ENCODE measurements at places on chromosomes 7 and 10. TPM values are rescaled to one million over a fixed set of nuclear protein-coding genes. Genes with fewer than 3 reads are reported as not detected.

WNT16 gene
- polyA plus RNA-seq = not detected

SLC13A1 gene
- polyA plus RNA-seq = 0.23 TPM

LRRC61 gene
- 10.8 TPM for polyA plus RNA-seq

ZNF425 gene
- 0.69 TPM for polyA plus RNA-seq

METTL2B gene
- 9.6 TPM for polyA plus RNA-seq

UTF1 gene
- not detected for polyA plus RNA-seq

KCND2 gene
- under 0.01 TPM for polyA plus RNA-seq

AQP1 gene
- 3.7 TPM for polyA plus RNA-seq

BLNK gene
- polyA plus RNA-seq = 9.6 TPM

STN1 gene
- polyA plus RNA-seq = 22.8 TPM

OR2A7 gene
- polyA plus RNA-seq = 3.5 TPM

REPIN1 gene
- polyA plus RNA-seq = 131 TPM

WDR91 gene
- polyA plus RNA-seq = 8.0 TPM

ZNF777 gene
- 4.2 TPM for polyA plus RNA-seq

ADAM8 gene
- polyA plus RNA-seq = 1.2 TPM

SUN3 gene
- not detected for polyA plus RNA-seq

ZNF716 gene
- not detected for polyA plus RNA-seq

PCDH15 gene
- 0.15 TPM for polyA plus RNA-seq

CCDC3 gene
- 0.46 TPM for polyA plus RNA-seq

FOXI2 gene
- polyA plus RNA-seq = not detected

AKR1D1 gene
- not detected for polyA plus RNA-seq

DNAJC9 gene
- polyA plus RNA-seq = 12.5 TPM

NFE2L3 gene
- 2.3 TPM for polyA plus RNA-seq

GARIN1A gene
- 0.87 TPM for polyA plus RNA-seq

PPP1R3A gene
- not detected for polyA plus RNA-seq

Measured in sigmoid colon (tissue), 7 donors.